ENCODE measurements at places on chromosomes 1 and 21.

DNA sequence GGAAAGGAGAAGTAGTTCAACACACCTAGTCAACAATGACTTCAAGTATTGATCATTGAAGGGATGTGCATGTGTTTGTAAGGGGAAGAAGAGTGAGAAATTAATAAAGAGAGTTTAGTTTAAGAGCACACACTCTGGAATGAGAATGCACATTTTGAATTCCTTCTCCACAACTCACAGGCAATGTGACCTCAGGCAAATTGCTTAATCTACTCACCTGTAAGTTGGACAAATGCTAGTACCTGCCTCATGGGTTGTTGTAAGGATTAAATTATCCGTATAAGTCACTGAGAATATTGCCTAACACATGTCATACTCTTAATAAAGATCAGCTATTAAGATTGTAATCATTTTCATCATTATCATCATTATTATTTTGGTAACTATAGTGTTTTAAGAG lies 204.0 kb upstream of the NFIA start:
- DNase-seq: no peak

GRCh38 chr1:71232166-71232763 lies 151.4 kb upstream of the ZRANB2 start:
- DNase-seq: no peak

GRCh38 chr1:212884592-212884991 lies 26.5 kb downstream of the FLVCR1 start:
- no peak for DNase-seq

GRCh38 chr1:185850366-185850765 lies 116.2 kb downstream of the HMCN1 start:
- peak; percentile 11 for DNase-seq

- DNase-seq: no peak
Measured at GRCh38 chr1:117244306-117244705, 33.6 kb upstream of the VTCN1 start.

DNA sequence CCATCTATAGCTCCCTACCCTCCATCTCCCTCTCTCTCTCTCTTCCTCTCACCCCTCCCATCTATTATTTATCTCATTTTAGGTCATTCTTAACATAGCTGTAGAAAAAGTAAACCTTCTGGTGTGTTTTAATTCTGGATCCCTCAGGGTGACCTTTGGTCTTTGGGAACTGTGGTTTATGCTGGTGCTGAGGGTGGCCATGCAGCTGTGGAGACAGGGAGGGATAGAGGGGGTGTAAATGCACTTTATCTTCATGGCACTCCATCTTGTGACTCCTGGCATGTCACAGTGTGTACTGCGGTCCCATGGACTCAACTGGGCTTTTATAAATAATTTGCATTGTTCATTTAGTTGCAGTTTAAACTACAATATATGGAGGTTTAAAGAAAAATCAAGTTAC lies 50.2 kb upstream of the RUNX1 start:
- DNase-seq: no peak

GRCh38 chr1:192861860-192862259 lies 53.0 kb downstream of the RGS2 start:
- DNase-seq: no peak

- no peak for DNase-seq
Measured at GRCh38 chr1:153444078-153444477, 16.4 kb downstream of the S100A7 start.

GRCh38 chr1:150366416-150367296 lies 2.7 kb downstream of the RPRD2 start:
- DNase-seq: no peak

DNA sequence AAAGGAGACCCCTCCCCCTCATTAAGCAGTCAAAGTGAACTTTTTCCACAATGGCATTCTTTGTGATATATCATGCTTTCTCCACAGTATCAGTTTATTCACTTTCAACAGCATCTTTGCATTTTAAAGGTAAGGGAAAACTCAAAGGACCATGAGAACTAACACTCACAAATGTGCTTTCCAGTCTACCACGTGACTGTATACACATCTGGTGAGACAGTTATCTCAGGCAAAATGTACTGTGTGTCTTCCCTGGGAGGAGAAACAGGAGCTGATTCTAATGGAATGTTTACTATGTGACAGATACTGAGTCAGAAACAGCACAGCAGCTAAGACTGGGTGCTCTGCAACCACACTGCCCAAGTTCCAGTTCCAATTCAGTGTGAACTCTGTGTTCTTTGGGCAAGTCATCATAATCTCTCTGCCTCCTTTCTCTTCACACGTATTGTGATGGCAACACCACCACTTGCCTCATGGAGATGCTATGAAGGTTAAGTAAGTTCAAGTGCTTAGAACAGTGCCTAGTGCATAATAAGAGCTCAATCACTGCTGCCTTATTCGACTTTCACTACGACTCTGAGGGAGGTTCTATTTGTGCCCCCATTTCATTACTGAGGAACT lies 79.0 kb downstream of the SLC45A1 start:
- DNase-seq: peak; percentile 61

- no peak for DNase-seq
Measured at GRCh38 chr21:43572446-43572845, 86.8 kb downstream of the HSF2BP start.

GRCh38 chr1:69438056-69438795 lies 129.5 kb upstream of the LRRC7 start:
- DNase-seq: no peak

GRCh38 chr1:30450148-30450817 lies 273.1 kb downstream of the MATN1 start:
- no peak for DNase-seq

DNA sequence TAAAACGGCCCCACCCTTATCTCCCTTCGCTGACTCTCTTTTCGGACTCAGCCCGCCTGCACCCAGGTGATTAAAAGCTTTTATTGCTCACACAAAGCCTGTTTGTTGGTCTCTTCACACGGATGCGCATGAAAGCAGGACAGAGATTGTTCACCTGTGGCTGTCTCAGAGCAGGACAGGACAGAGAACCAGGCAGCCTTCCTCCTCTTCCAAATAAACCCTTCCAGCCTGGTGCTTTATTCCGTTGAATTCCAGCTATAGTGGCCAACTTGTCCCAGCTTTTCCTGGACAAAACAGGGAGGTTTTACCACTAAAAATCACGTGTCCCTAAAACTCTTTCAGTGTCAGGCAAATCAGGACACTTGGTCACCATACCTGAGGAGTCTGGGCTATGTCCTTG lies 9.5 kb upstream of the DMRTB1 start:
- no peak for DNase-seq

DNA sequence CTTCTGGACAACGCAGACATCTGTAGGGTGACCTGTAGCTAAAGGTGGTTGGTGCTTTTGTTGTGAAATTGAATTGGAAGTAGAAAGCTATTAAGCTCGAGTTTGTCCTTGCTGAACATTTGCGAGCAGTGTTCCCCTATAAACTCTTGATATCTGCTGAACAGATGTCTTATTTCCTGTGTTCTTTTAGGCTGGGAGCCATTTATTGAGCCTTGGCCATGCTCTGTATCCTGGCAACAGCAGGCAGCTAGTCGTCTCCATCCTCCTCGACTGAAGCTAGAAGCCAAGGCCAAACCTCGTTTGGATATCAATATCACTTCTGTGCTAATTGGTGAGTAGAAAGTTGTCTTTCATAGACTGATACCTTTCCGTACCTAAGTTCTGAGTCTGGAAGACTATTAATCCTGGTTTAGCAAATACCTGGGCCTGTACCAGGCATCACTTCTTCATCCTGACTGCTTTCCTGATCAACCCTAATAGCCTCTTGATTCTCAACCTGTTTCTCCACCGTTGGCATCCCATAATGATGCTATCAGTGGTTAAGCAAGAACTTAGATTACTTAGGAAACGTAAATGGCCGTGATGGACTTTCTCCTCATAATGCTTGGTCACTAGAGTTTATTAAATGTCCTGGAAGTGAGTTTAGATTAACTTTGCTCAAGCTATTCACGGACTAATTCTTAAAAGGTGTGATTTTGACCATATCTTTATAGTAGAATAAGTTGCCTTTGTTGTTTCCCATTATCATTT lies 103.4 kb downstream of the VPS13D start:
- DNase-seq: no peak

GRCh38 chr1:37931102-37931360 lies 15.8 kb downstream of the INPP5B start:
- DNase-seq: no peak

DNA sequence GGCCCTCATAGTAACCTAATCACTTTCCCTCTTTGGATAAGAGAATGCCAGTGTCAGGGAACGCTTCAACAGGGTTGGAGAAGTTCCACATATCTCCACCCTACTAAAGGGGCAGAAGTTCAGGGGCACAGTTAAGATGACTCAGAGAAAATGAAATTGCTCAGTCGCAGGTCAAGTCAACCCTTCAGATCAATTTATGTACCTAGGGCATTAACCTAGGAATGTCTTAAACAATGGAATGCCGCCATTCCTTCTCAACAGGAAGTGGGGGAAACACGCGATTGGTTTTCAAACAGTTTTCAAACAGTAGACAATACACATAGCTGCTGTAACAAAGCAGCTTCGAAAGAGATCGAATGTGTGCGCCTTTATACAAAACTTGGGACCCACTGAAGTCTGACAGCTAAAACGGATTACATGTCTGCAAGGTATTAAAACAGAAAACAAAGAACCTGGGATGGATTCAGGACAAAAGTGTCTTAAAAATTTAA lies 897 bp downstream of the SLC25A24 start:
- peak; percentile 43 for DNase-seq

GRCh38 chr21:46083791-46084561 lies 13.9 kb upstream of the COL6A2 start:
- no peak for DNase-seq

GRCh38 chr1:211329764-211330201 lies 3.1 kb downstream of the TRAF5 start:
- no peak for DNase-seq

- DNase-seq: no peak
Measured at GRCh38 chr1:119314001-119314796, 54.4 kb upstream of the HAO2 start.
